NCI-H187 (cell line): ENCODE measurements at places on chromosomes 16 and 17.

DNA sequence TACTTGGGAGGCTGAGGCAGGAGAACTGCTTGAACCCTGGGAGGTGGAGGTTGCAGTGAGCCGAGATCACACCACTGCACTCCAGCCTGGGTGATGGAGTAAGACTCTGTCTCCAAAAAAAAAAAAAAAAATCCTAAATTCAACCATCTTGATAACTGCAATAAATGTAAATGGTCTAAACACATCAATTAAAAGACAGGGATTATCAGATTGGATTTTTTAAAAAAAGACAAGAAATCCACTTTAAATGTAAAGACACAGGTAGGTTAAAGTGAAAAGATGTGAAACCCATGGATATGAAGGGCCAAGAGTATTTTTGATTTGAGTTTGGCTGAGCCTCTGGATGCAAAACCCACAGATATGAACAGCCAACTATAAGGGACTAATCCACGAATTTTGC lies 64.2 kb upstream of the ATP2A3 start:
- DNase-seq = no peak

DNA sequence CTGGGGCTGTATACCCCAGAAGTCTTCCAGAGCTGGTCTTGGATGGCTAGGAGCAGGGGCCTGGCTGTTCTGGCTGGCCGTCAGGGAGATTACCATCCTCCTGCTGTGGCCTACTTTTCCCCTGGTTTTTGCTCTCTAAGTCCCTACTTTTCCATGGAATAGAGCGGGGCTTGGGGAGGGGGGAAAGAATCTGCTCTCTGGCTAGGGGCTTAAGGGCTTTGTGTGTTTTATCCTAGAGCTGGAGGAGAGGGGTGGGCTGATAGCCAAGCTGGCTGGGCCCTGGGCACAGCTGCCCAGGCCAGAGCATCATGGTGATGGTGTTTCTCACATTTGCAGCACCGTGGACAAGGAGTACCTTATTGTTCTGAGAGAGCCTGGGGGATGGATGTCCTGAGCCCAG lies 3.6 kb downstream of the NRN1L start:
- DNase-seq = no peak

GRCh38 chr17:20159406-20160069 lies 150.4 kb downstream of the SPECC1 start:
- no peak for DNase-seq

GRCh38 chr17:1951920-1952319 lies 73.2 kb downstream of the RTN4RL1 start:
- no peak for DNase-seq

- DNase-seq = no peak
Observed at GRCh38 chr16:69328854-69329316, 1.5 kb downstream of the PDF start.
